ENCODE measurements at places on chromosomes 2 and 18.

DNA sequence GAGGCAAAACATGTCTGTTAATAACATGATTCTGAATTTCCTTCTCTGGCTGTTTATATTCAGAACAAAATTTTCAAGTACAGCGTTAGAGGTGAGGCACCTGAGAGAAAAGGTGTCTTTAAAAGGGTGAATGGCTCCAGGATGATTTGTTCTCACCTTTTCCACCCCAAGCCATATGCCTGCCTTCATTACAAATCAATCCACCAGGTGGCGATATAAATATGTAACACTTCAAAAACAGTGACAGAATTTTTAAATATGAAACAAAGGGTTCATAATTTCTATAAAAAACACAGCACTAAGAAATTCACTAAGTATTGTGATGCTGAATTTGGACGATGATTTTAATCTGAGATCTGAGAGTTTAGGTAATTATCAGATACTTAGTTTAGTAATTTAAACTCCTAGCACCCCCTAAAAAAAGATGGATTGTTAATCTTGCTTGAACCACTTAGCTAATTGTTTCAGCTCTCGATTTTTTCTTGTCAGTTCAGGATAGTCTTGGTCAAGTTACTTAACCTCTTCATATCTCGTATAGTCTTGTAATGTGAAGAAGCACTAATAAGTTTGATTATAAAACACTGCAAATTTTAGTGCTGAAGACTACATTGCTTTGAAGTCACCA lies 528.8 kb downstream of the CPS1 start:
- DNase-seq, result peak; percentile 62

- DNase-seq, result no peak
These were observed 46.0 kb upstream of the MTIF2 start for GRCh38 chr2:55314985-55315384.

DNA sequence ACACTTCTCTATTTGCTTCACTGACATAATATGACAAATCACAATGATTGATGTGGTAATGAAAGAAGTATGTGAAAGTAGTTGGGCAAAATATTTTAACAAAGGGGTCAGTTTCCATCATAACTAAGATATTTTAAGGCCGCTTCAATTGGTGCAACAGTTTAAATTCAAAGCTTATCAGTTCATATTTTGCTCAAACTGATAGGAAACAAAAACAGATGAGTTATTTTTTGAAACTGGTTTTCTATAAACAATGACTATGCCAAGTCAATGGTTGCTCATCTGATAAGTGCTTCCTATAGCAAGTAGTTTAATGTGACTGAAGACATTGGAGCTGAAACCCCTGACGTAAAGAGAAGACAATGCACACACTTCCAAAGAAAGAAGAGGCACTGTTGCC lies 1290.7 kb downstream of the SUCLG1 start:
- DNase-seq, result no peak

GRCh38 chr2:12347066-12347493 lies 369.7 kb upstream of the TRIB2 start:
- DNase-seq, result peak; percentile 75

DNA sequence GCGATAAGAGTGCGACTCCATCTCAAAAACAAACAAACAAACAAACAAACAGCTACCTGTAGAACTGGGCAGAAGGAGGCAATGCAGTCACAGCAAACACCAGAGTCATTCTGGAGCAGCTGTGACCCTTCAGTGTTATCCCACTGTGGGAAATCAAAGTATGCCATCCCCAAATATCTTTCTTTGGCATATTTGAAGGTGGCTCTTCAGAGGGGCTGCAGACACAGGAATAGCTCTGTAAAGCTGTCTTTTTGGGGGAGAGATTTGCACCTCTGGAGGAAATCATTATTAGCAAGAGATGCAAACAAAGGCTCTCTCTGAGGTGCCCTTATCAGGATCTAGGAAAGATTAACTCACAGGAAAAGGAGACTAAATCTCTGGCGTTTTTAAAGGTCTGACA lies 98.5 kb upstream of the XPO1 start:
- DNase-seq, result no peak

DNA sequence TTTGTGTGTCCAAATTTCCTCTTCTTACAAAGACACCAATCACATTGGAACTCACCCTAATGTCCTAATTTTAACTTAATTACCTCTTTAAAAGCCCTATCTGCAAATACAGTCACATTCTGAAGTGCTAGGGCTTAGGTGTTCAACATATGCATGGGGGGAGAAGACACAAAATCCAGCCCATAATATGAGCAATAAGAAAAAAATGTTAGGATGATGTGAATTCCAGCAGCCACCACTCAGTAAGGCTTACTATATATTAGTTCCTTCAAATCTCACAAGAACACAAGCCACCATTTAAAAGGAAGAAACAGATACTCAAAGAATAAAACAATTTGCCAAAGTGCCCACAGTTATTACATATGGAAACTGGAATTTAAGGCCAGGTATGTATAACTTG lies 285.7 kb downstream of the EPHA4 start:
- DNase-seq, result no peak

DNA sequence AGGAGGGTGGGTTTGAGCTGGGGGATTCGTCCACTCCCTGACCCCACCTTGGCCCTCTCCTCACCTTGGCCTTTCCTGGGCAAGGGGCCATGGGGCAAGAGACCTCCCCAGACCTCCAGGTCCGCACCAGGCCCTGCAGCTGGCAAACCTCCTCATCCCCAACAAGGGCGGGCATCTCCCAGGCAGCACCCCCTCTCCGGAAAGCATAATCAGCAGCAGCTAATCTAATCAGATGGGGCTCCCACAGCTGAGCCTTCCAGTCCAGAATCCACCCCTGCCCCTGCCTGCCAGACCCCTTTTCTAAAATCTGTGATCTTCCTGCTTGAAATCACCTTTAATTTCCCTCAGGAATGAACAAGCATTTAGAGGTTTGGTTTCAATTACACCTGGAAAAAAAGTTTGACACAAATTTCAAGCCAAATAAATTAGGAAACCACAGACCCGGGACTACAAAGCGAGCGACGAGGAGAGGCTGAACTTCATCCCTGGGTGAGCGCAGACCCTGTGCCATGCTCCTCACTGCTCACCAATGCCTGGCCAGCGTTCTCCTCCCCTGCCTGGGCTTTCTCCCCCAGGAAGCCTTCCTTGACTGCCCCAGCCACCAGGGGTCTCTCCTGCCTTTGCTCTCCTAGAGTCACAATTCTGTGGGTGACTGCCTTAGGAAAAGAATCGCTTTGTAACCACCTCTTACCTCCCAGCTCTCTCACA lies 143.0 kb upstream of the MYCN start:
- no peak for DNase-seq

All from NCI-H510A treated with DMSO at 0.1 percent for 48 hours (cell line).